ENCODE measurements at places on chromosomes 5 and 9. TPM values are rescaled to one million over a fixed set of nuclear protein-coding genes. Genes with fewer than 3 reads are reported as not detected.

OR1Q1 gene
- not detected for total RNA-seq

NOXA1 gene
- total RNA-seq = 1.9 TPM

ABO gene
- total RNA-seq = not detected

SAXO1 gene
- total RNA-seq = not detected

GGTA1 gene
- not detected for total RNA-seq

SHC3 gene
- total RNA-seq = 0.32 TPM

INSYN2B gene
- total RNA-seq = 0.71 TPM

PCDHA8 gene
- total RNA-seq = not detected

DMRT3 gene
- total RNA-seq = not detected

SCGB3A2 gene
- total RNA-seq = not detected

CAMSAP1 gene
- 24.4 TPM for total RNA-seq

PCDHA5 gene
- 0.73 TPM for total RNA-seq

RASGRF2 gene
- 1.6 TPM for total RNA-seq

SYNPO gene
- total RNA-seq = 29.9 TPM

GABRB2 gene
- total RNA-seq = not detected

ARHGEF39 gene
- total RNA-seq = 16.6 TPM

KCNMB1 gene
- total RNA-seq = not detected

MOB3B gene
- 8.6 TPM for total RNA-seq

BAAT gene
- total RNA-seq = 0.34 TPM

SNX2 gene
- total RNA-seq = 39.7 TPM

SMC2 gene
- total RNA-seq = 22.1 TPM

FBP2 gene
- not detected for total RNA-seq

MARCHF3 gene
- total RNA-seq = 1.4 TPM

CDH9 gene
- total RNA-seq = not detected

EGFLAM gene
- total RNA-seq = 0.17 TPM

SPINK4 gene
- total RNA-seq = not detected

OLFM1 gene
- total RNA-seq = 10.3 TPM

HMCN2 gene
- total RNA-seq = 0.05 TPM

NRARP gene
- 4.4 TPM for total RNA-seq

FAM81B gene
- not detected for total RNA-seq

PFN3 gene
- total RNA-seq = not detected

LRRC19 gene
- total RNA-seq = not detected

SV2C gene
- not detected for total RNA-seq

EGR1 gene
- total RNA-seq = 10.9 TPM

GABBR2 gene
- total RNA-seq = 0.15 TPM

CDC20B gene
- total RNA-seq = 0.09 TPM

FOXE1 gene
- 4.0 TPM for total RNA-seq

STPG3 gene
- not detected for total RNA-seq

Measured in A549 treated with GW870086 at 1 μM for 4 hours (cell line).